ENCODE measurements at places on chromosomes 6 and 20. TPM values are rescaled to one million over a fixed set of nuclear protein-coding genes. Genes with fewer than 3 reads are reported as not detected.
A peak's percentile ranks its signal among the peaks of the same experiment; 100 is the strongest.

DNA sequence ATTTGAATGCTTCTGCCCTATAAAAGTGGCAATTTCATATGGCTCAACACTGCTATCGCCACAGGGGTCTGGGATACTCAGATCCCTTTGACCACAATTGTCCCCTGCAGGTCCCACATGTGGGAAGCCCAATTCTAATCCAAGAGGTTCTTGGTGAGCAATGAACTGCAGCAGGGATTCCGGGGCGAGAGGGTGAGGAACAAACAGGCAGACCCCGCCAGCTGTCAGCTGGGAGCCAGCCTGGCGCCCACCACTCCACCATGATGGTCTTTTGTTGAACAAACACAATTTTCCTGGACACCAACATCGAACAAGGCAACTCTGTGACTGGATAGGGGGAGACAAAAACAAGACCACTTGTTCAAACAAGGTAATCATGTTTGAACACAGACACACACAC lies 80.5 kb downstream of the TMEM242 start:
- no peak for DNase-seq

DNA sequence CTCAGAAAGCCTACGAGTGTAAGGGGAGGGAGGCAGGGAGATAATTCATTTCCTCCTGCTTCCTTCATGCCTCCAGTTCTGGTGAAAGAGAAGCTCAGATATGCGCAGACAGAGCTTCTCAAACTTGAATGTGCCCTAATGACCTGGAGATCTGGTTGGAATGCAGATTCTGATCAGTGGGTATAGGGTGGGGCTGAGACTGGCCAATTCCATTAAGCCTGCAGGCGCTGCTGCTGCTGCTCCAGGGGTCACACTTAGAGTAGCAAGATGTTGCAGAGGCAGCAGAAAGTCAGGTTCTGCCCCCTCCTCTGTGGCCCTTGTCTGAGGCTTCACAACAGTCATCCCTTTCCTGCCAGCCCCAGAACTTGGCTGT lies 161.0 kb downstream of the DHX35 start:
- peak; percentile 39 for DNase-seq

- DNase-seq: no peak
Observed at GRCh38 chr6:166925141-166925996, 31.0 kb downstream of the RNASET2 start.

PHACTR3 gene
- 0.11 TPM for total RNA-seq

DNA sequence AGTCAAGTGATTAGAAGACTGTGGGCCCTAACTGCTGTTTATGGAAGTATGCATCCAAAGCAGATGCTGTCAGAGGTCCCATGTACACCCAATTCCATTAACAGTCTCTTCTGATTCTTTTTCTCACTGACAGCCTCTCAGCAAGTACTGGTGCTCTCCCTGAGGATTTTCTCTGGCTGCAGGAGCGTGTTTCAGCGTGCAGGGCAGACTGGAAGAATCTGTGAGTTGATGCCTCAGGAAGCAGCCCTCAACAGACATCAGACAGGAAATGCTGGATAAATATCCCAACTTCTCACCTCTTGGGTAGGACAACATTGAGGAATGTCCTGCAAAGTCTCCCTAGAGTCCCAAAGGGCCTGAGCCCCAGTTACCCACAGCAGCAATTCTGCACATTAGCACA lies 40.8 kb downstream of the ANKEF1 start:
- no peak for DNase-seq

GRCh38 chr6:85585741-85586140 lies 7.9 kb downstream of the SNX14 start:
- DNase-seq: no peak

SLC12A5 gene
- total RNA-seq: 1.9 TPM

- DNase-seq: no peak
Observed at GRCh38 chr6:25927178-25927577, 3.3 kb downstream of the SLC17A2 start.

GRCh38 chr20:54606380-54606779 lies 131.0 kb downstream of the DOK5 start:
- no peak for DNase-seq

GRCh38 chr6:108952776-108953486 lies 104.7 kb downstream of the ARMC2 start:
- DNase-seq: no peak

GRCh38 chr6:92362404-92362803 lies 1057.0 kb downstream of the EPHA7 start:
- no peak for DNase-seq

- DNase-seq: no peak
Observed at GRCh38 chr6:14981960-14982359, 263.9 kb upstream of the JARID2 start.

TMEM151B gene
- not detected for total RNA-seq

SPDEF gene
- 0.67 TPM for total RNA-seq
